ENCODE measurements at places on chromosomes 5 and 9. TPM values are rescaled to one million over a fixed set of nuclear protein-coding genes. Genes with fewer than 3 reads are reported as not detected.

DNA sequence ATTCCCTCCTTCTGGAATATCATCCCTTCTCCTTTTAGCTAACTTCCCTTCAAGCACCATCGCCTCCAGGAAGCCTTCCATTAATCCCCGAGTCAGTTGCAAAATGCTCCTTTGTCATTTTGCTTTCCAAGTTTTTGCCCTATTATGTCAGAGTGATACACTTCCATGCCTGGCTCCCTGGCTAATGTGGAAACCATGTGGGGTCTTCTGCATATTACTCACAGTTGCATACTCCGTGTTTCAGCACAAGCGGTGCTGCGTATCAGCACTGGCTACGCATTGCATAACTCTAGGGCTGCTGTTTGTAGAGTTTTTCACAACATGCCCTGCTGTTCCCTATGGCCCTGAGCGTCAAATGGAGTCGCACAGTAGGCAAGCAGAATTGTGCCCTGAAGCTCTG lies 1.9 kb downstream of the TEX53 start:
- peak; percentile 56 for DNase-seq

DNA sequence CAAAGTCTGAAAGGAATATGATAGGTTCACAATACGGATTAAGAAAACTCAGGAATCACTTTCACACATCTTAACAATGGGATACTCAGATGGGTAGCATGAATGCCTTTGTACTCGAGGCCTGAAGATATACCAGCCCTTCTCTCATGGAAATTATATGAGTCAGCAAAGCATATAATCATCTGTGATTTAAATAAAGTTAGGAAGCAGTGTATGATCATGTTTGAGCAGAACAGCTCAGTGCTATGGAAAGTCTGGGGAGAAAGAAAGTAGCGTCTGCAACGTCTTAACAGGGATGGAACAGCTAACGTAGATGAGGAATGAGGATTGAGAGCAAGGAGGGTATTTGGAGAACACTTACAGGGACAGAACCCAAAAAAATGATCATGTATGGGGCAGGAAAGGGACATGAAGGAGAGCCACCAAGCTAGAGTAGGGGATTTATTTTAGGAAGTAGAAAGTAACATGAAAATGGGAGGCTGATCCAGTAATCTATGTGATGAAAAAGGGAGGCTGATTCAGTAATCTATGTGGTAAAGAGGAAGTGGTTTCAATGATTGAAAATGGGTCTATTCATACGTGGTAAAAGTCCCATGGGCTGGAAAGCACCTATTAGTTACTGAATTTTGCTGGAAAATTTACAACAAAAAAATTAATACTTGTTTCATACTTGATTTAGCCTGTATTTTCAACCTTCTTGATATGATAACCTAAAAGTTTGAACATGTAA lies 85.9 kb downstream of the GNA14 start:
- no peak for DNase-seq

The PCDH1 gene
- 3.5 TPM for total RNA-seq

DNA sequence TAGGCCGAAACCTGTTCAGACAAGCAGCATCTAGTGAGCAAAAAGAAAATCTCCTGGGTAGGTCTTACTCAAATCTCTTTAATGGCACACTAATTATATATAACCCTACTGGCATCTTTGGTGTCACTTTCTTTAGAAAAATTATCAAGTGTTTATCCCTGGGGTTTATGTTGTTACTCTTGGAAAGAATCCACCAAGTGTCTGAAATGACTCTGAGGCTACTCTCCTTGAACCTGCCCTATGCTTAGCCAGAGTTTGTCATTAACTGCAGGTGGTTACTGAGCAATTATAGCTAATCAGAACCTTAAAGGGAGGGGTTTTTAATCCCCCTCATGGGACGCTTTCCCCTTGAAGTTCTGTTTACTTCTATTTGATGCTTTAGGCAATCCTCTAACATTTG lies 381.9 kb downstream of the PLK2 start:
- no peak for DNase-seq

GRCh38 chr9:129355631-129356030 lies 177.6 kb upstream of the IER5L start:
- no peak for DNase-seq

DNA sequence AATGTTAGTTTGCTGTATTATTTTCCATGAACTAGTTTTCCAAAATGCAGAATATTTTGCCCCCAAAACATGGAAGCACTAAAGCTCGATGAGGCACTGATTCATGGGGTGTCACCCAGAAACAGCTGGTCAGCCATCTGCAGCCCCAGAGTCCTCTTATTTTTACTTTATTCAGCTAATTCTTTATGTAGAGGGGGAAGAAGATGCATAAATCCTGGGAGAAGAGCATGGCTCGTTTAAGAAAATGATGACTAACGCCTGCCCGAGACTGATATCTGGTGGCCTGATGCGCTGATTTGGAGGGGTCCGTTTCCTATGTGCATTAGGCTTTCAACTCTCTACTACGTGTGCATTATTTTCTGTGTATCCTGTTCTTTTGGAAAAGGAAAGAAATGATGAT lies 390.3 kb upstream of the MEF2C start:
- no peak for DNase-seq

Data from fibroblast of villous mesenchyme (primary cell).